Activated CD8-positive, alpha-beta memory T cell treated with anti-CD3 and anti-CD28 coated beads for 4 hours (primary cell): ENCODE measurements at places on chromosomes 7 and 10.

DNA sequence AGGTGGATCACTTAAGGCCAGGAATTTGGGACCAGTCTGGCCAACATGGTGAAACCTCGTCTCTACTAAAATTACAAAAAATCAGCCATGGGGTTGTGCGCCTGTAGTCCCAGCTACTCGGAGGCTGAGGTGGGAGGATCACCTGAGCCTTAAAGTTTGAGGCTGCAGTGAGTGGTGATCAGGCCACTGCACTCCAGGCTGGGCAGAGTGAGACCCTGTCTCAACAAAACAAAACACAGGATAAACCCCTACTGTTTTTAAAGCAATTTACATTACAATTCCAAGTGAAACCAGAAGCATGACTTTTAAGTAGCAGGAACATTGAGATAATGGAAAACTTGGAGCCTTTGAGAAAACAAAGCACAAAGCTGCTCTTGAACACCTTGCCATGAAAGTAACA lies 92.4 kb upstream of the BTBD16 start:
- DNase-seq, result no peak

GRCh38 chr7:70596598-70596913 lies 535.4 kb upstream of the GALNT17 start:
- DNase-seq, result no peak

- DNase-seq, result no peak
Observed at GRCh38 chr10:73113551-73113950, 3.3 kb downstream of the NUDT13 start.

- no peak for DNase-seq
Observed at GRCh38 chr7:46720761-46721160, 799.7 kb upstream of the IGFBP3 start.

- DNase-seq, result no peak
Observed at GRCh38 chr10:89238956-89239644, 12.5 kb downstream of the LIPA start.

GRCh38 chr10:116627386-116627933 lies 6.7 kb downstream of the PNLIPRP2 start:
- no peak for DNase-seq

DNA sequence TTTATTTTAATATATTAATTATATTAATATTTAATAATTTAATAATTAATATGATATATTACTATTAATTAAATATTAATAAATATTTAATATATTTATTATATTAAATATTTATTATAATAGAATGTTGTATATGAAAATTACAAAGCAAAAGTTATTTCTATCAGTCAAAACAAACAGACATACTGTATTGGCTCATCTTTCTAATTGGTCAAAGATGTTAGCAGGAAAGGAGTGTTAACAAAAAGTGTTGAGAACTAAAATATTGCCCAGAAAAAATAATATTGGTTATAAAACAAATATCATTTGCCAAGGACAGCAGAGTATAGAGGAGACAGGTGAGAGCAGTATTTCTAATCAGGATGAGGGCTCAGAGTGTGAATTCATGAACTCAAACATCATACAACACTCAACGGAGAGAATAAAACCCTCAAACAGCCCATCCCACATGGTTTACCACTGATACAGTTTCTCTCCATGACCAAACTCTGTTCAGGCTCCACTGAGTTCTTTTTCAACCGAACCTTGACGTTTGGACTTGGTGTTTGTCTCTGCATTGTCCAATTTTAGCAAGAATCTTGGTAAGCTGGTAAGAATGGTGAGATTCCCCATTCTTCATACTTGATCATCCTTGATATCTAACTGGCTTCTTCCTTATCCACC lies 58.0 kb downstream of the TSPAN12 start:
- DNase-seq, result no peak

DNA sequence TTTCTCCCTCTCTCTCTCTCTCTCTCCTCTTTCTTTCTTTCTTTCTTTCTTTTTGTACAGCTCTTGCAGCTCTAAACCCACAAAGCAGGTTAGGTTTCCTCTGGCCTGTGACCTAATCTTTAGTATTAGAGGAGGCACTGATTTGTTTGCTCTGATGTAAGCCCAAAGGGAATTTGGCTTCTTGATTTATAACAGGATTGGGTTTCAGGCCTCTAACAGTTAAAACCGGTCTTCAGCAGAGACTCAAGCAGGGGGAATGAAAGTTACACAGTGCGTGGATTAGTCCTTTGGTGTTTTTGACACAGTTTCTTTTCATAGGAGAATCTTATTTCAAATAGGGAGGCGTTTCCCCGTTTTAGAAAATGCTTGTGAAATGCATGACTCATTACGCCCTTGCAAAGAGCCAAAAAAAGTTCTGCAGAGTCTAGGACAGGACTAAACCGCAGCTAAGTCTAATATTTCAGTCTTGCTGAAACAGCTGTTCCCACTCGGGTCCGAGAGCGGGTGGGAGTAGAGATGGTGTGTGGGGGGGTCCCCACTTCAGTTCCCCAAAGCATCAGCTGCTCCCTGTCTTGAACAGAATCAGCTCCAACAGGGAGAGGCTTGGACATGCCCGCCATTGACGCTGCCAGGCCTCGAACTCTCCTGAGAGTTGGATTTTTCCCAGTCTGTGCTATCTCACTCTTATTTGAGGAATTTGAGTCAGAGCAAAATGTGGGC lies 296.5 kb upstream of the PITRM1 start:
- DNase-seq, result no peak

GRCh38 chr10:105706281-105707026 lies 1065.4 kb downstream of the SORCS3 start:
- DNase-seq, result no peak

DNA sequence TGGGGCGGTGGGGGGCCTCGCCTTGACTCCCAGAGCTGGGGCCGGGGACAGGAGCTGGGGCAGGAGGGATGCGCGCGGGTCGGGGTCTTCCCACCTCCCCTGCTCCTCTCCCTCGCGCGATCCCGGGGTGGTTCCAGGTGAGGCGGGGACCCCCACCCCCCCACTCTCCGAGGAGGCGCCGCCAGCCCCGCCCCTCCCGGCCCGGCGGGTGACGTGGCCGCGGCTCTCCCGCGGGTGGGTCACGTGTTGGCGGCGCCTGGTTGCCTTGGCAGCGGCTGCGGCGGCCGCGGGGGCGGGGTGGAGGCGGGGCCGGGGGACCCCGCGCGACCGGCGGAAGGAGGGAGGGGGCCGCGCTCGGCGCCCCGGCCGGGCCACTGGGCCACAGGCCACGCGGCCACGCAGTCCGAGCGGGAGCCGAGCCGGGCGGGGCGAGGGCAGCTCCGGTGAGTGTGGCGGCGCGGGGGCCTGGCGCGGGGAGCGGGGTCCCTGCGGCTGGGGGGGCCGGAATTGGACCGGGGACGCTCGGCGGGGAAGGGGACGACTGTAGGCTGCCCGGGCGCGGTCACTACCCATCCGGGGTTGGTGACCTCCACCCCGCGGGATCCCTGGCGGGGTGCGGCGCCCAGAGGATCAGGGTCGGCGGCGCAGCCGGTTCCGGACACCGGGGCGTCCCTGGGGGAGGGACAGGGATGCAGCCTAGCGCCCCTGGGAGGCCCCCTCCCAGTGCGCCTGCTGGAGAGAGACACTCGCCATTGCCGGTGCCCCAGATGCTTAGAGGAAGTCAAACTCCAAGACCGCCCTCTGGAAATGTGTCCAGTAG lies at the start of gene ORAI2:
ORAI2 (plus strand) TSS at position 357 of the 820 bp plus-strand sequence. CDS start 5,382 bp downstream, outside the sequence.
- peak; percentile 79 for DNase-seq

DNA sequence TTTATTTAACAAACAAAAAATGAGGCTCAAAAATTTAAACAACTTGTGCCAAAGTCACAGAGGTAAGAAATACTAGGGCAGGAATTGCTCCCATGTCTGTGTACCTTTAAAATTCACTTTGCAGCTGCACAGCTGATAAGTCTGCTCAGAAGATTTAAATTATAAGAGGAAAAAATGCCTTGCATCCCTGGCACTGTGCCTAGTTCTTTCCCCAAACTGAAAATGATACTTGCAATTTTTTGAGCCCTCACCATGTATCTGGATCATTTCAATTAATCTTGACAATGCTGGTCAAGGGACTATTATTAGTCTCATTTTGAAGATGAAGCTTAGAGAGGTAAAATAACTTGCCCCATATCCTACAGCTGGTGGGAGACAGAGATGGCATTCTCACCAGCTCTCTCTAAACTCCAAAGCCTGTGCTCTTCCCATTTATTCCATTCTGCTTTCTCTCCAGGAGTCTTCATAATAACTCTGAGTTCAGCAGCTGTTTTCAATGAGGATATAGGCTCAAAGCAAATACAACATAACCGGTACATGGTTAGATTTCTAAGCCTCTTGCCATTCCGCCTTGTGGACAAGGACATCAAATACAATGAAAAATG lies 350.5 kb upstream of the LRRTM3 start:
- DNase-seq, result no peak

GRCh38 chr7:39958038-39958437 lies 8.0 kb downstream of the CDK13 start:
- DNase-seq, result no peak

DNA sequence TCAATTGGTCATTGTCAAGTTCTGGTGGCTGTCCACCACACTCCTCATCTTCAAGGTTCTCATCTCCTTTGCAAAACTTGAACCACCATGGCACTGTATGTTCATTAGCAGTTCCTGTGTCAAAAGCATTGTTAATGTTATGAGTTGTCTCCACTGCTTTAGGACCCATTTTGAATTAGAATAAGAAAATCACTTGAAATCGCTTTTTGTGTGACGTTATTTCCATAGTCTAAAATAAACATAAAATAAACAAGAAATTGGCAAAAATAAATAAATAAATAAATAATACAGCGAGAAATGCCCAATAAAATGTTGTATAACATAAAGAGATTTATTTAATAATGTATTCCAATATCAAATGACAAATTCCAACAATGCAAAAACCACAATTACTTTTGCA lies 195.5 kb upstream of the CDC14C start:
- DNase-seq, result no peak

DNA sequence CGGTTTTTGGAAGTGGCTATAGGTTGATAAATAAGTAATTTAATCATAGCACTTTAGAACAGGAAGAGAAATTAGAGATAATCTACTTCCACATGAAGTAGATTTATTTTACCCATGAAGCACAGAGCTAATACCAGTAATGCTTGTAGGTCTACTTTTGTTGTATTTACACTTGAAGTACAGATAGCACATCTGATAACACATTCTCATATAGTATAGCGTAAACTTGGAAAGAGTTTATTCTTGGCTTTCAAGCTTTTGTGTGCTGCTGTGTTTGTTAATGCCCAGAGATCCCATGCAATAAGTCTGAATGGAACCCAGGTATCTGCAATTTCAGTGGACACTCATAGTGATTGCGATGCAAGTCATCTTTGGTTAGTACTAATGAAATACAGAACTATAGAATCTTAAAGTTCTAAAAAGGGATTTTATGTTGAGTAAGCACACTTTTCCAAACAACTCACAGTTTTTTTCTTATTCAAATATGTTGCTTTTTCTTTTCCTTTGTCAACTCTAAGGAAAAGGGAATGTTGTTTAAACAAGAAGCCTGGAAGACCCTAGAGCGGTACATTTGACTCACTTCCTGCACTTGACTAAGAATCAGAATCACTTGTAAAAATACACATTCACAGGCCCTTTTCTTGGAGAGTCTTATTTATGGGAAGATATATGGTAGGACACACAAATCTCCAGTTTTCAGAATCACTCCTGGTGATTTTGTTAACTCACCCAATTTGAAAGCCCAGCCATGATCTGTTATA lies 105.8 kb downstream of the GNAI1 start:
- DNase-seq, result no peak

DNA sequence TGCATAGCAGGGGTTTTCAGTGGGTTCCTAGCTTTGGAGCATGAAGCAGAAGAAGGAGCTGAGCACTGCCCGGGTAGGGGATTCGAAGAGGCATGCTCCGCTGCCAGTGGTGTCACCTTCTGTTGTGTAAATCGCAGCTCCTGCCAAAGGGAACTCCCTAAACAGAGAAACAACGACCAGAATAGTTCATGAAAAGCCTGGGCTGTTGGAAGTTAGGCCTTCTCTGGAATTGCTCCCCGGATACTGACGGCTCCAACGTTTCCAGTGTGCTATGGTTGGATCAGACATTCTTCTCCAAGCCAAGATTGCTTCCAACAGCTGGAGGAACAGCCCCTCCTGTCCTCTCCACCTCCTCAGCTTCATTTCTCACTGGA lies 546.0 kb upstream of the FZD8 start:
- no peak for DNase-seq

- no peak for DNase-seq
Observed at GRCh38 chr7:48426966-48427555, 255.8 kb downstream of the ABCA13 start.

- DNase-seq, result no peak
Observed at GRCh38 chr7:68245688-68246087, 1249.1 kb downstream of the TYW1 start.

DNA sequence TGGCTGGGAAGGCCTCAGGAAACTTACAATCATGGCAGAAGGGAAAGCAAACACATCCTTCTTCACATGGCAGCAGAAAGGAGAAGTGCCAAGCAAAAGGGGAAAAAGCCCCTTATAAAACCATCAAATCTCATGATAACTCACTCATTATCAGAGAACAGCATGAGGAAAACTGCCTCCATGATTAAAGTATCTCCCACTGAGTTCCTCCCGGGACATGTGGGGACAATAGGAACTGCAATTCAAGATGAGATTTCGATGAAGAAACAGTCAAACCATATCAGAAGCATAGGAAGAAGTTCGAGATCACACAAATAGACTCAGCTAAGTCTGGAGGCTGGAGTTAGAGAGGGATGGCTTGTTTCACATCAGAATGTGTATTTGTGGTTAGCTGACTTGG lies 869.4 kb upstream of the PHF14 start:
- no peak for DNase-seq

DNA sequence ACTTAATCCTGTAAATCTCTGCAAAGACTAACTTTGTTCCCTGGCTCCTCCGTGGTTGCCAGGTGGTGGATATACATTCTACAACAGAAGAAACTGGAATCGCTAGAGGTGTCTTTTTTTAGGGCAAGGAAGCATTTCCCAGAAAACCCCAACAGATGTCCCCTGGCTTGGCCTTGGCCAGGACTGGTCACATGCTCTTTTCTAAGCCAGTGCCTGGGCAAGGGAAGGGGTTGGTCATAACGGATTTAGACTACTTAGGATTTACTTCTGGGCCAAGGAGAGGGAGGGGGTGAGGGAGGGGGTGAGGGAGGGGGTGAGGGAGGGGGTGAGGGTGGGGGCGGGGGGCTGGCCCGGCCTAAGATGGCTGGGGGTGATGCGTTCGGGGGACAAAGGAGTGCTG lies 105.7 kb downstream of the SNX10 start:
- DNase-seq, result no peak

GRCh38 chr7:26238032-26238431 lies 36.5 kb downstream of the CBX3 start:
- DNase-seq, result no peak

DNA sequence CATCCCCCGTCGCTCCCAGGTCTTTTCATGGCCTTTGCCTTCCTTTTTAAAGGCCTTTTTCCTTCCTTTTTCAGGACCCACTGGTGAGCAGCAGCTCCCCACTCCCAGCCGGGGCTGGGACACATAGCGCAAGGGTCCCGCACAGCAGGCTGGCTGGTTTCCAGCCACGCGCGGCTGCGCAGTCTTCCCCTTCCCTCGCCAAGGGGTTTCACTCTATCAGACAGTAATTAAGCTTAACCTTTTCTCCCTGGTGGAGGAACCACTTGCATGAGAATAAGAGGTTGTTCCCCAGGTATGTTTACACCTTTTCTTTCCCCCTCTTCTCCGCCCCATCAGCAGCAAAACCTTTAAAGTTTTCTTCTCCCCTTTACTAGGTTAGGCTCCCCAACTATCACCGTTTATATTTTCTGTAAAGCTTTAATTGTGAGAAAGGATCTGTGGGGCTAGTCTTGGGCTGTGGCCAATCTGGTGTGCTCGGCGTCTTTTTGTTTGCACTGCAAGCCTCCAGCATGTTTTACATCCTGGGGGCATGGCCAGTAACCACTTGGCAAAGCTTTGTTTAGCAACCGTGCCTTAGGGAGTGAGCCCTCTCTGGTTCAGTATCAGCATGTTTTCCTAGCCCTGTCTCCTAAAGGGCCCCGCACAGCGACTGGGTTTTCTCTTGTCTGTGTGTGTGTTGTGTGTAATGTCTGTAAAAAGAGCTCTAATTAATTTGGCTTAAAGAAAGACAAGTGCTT lies 219.6 kb downstream of the PHF14 start:
- DNase-seq, result no peak
